ENCODE measurements at places on chromosomes 4 and X.

GRCh38 chrX:36445566-36445965, 526.0 kb downstream of the CFAP47 start:
- no peak for DNase-seq

GRCh38 chr4:85953651-85954018, 406.2 kb downstream of the MAPK10 start:
- DNase-seq, result no peak

- no peak for DNase-seq
Measured at GRCh38 chrX:40096395-40097091, 1.2 kb downstream of the BCOR start.

DNA sequence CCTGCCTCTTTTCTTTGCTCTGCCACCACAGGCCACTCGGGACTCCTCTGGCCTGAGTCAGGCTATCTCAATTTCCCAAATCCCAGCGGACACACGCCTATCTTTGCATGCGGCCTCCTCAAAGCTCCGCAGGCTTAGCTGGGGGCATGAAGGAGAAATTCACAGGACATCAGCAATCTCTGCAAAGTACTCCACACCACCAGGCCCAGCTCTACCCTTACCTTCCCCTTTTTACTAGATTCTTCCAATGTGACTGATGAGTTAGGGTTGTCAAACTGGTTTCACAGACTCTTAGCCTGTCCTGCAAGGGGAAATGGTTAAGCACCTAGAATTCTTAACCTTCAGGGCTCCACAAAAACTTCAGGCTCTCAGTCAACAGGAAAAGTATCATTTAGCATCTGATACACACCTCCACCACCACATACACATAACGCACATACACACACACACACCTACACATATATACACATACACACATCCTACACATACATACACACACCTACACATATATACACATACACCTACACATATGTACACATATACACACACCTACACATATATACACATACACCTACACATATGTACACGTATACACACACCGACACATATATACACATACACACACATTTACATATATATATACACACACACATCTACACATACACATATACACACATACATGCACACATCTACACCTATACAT, 349.1 kb downstream of the ANK2 start:
- no peak for DNase-seq

- no peak for DNase-seq
Measured at GRCh38 chrX:83819304-83819703, 41.6 kb upstream of the CYLC1 start.
